MCF 10A (cell line): ENCODE measurements at places on chromosomes 3 and 15. TPM values are rescaled to one million over a fixed set of nuclear protein-coding genes. Genes with fewer than 3 reads are reported as not detected.

Gene TRPM1
- total RNA-seq: not detected in 2 replicates

Gene DLL4
- 0.10 TPM in 1 of 2 replicates, not detected in the other for total RNA-seq

Gene VPS18
- total RNA-seq: 13.2 and 18.5 TPM in 2 replicates

Gene FGD5
- not detected in 2 replicates for total RNA-seq

Gene CTDSPL2
- total RNA-seq: 36.3 and 38.2 TPM in 2 replicates

Gene STAC
- total RNA-seq: 1.1 and 1.2 TPM in 2 replicates

Gene CHCHD6
- 28.7 and 29.6 TPM in 2 replicates for total RNA-seq
